ENCODE measurements at places on chromosomes 13 and 19.

GRCh38 chr19:825897-826644, 1.6 kb upstream of the AZU1 start:
- no peak for DNase-seq

GRCh38 chr19:4662812-4663211, 7.3 kb downstream of the MYDGF start:
- no peak for DNase-seq

DNA sequence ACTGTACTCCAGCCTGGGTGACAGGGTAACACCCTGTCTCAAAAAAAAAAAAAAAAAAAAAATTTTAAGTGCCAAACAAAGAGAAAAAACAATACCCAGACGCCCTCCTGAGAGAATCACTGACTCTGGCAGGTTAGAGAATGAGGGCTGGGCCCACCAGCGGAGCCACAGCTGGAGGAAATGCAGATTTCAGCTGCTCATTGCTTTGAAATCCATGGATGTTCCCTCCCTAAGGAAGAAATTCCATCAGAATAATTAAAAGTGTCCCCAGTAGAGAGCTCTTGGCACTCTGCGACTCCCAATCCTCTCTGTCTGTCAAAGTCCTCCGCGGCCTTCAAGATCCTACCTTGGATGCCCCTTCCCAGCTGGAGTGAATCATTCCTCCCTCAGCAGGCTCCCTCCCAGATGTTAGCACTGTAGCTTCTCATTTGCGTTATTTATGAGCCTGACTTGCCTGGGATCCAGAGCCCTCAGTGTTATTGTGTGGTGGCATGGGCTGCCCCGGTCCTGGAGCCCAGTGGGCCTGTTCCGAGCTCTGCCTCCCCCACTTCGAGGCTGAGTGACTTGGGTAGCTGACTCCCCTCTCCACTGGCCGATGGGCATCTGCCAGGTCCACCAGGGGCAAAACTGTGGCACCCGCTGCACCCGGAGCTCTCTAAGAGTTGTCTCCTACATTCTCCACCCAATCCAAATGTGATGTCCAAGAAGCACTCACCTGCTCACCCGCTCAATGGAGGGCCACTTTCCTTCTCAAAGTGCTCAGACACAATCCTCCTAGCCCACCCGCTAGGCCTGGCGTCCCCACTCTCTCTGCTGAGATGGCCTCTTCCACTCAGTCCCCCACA, 47.0 kb downstream of the SERP2 start:
- no peak for DNase-seq

- DNase-seq: no peak
Measured at GRCh38 chr13:112726016-112726767, 36.4 kb downstream of the ATP11A start.

DNA sequence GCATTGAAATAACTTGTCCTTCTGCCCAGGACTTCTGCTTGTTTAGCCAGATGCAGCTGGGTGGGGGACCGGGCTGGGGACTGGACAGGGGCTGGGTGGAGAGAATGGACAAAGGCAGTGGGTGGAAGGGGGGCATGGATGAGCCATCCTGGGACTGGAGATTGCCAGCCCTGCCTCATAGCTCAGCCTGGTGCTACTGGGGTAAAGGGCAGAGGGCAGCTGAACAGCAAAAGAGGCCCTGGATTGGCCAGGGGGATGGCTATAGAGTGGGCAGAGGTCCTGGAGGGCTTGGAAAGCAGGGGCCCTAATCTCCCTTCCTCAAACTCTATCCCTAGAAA, 17.7 kb upstream of the PLAUR start:
- no peak for DNase-seq

GRCh38 chr19:36182612-36183244, 30.5 kb upstream of the COX7A1 start:
- peak; percentile 9 for DNase-seq

- DNase-seq: no peak
Measured at GRCh38 chr13:89755729-89756492, 1591.6 kb upstream of the MIR17HG start.

DNA sequence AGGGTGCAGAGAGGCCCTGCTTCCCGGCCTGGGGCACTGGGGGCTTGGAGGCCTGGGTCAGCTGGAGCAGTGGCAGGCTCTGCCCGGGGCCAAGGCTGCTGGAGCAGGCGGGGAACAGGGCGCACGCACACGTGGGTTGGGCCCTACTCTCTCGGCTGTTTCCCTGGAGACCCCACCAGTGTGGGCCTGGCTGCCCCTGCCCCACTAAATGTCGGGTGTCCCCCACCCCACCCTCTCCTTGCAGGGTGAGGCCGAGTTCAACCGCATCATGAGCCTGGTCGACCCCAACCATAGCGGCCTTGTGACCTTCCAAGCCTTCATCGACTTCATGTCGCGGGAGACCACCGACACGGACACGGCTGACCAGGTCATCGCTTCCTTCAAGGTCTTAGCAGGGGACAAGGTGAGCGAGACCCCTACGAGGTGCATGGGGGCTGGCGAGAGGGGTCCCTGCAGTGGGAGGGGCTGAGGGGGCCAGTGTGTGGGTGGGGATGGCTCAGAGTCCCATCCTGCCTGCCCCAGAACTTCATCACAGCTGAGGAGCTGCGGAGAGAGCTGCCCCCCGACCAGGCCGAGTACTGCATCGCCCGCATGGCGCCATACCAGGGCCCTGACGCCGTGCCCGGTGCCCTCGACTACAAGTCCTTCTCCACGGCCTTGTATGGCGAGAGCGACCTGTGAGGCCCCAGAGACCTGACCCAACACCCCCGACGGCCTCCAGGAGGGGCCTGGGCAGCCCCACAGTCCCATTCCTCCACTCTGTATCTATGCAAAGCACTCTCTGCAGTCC, 15.3 kb downstream of the CAPN12 start:
- DNase-seq: no peak

DNA sequence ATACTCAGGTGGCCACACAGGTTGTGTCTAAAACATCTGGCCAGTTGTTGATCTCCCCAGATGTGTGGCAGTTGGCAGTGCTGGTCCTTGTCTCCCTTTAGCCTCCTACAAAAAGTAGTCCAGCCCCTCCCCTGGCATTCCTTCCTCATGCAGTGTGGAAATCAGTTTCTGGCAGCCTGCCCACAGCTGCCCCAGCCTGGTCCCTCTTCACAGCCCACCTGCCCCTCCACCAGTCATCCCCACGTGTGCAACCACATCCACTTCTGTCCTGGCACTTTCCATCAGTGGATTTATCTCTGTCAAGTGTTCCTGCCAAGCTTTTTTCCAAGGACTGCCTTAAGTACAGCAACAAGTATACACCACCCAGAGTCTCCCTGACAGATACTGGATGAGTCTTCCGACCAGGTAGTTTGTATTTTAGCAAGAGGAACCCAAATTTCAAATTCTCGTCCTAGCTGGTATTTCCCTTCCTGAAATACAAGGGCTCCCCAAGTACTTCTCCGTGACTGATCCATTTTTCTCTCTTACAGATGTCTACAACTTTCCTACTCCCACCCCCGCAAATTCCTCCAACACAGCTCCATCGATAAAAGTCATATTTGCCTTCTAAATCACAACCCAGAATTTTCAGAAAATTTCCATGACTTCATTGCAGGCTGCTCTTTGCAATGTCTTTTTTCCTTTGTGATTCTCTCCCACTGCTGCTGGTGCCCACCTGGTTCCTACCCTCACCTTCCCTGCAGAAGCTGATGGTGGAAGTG, 313.5 kb downstream of the FOXO1 start:
- DNase-seq: no peak

GRCh38 chr19:44731081-44731480, 17.4 kb upstream of the BCL3 start:
- no peak for DNase-seq

GRCh38 chr19:56840451-56841192, at the start of the genes PEG3 and ZIM2:
Gene PEG3, minus strand, starts transcription at chr19:56840726. Its CDS starts 16,071 bp downstream, at chr19:56824655.
Gene ZIM2, minus strand, starts transcription at chr19:56840726. Its CDS starts 16,449 bp downstream, at chr19:56824277.
- DNase-seq: no peak

DNA sequence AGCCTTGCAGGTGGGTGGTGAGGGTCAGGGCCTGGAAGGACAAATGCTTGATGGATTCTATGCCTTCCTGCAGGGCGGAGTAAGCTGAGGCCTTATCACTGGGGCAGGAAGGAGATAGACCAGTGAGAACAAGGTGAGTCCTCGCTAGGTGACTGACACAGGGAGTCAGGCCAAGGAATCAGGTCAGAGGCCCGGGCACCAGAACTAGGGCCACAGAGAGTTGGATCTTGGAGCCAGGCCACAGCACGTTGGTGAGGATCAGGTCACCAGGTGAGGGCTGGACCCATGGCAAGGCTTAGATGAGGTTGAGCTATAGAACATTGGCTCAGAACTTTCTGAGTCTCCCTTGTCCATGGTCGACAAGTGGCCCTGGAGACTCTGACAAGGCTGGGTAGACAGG, 328.2 kb downstream of the FOXO1 start:
- no peak for DNase-seq

DNA sequence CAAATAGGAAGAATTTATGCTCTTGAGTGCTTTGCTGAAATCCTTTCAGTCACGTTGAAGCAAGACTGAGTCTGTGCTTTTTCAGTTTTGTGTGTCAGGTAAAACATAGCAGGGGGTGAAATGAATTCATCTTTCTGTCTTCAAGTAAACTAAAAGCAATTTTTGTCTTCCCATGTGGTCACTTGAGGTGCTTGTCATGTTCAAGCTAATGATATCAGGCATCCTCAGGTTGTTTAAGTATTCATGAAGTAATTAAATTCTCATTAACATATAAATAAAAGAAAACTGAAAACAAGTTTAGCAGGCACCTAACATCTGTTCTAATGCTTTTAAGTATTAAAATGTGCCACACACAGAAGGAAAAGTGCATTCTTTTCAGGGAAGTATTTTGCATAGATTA, 2701.3 kb downstream of the PCDH9 start:
- DNase-seq: no peak

DNA sequence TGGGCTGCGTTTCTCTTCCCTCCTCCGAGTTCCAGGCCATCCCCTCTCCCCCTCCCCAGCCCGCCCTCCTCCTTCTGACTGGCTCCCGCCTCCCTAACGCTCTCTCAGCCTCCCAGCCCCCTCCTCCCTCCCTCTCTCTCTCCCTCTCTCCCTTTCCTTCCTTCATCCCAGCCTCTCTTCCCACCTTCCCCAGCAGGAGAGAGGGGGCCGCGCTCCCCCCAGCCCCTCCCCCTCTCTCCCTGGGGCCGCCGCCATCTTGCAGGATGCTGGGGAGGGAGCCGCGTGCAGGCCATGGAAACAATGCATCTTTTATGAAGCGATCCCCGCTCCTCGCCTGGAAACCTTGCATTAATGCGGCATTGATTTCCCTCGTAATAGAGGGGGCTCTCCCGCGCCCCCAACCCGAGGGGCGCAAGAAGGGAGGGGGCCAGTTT, 42.6 kb upstream of the ADGRL1 start:
- no peak for DNase-seq

DNA sequence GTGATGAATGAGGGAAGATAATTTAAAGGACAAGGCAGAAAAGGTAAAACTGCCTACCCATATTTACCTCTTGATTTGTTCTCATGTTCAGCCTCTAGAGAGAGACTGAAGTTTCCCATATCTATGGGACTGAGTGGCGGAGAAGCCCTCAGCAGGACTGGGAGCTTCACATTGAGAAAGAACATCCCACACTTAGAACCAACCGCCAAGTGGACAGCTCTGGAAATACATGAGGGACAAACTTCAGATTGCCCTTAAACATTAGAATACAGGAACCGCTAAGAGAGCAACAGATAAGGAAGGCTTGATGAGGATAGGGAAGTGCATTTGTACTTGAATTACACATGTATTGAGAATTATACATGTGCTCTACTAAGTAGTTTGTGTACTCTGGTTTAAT, 316.0 kb upstream of the MIR17HG start:
- no peak for DNase-seq

DNA sequence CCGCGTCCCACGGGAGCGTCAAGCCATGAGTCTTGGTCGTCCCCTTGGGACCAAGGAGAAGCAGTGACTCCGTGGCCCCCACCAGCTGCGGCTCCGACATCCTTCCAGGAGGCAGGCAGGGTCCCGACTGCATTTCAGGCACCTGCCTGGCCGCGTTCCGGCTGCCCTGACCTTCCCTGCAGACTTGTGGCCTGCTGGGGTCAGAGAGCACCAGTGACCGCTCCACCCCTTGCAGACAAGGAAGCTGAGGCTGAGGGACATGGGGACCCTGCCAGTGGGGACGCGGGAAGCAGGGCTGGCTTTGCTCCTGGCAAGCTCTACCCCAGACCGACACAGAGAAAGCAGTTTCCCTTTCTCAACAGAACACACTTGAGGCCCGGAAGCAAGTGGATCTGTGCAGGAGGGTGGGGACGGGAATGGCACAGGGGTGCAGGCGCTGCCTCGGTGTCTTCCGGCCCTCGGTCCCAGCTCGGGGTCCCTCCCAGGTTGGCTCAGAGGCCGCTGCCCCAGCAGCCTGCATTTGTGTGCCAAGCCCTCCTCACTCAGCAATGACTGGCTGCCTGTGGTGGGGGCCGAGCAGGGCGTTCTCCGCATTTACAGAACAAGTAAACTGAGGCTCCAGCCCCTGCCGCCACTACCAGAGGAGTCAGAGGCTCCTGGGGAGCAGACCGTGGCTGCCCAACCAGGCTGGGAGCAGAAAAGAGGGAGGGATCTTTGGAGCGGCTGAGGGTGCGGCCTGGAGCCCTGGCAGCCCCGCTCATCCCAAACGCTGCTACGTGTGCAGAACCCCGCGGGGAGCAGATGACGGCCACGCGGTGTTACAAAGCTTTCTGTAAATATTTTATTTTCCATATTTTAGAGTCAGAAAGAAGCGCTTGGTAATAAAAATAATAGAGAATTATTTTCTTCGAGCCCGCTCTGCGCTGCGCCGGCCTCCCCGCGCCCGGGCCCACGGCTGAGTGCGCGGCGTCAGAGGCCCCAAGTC, 43.9 kb downstream of the GAS6 start:
- DNase-seq: no peak

- DNase-seq: no peak
Measured at GRCh38 chr13:76175961-76176725, 540.0 kb downstream of the LMO7 start.

GRCh38 chr19:1312767-1313694, 27.4 kb downstream of the EFNA2 start:
- DNase-seq: peak; percentile 6

DNA sequence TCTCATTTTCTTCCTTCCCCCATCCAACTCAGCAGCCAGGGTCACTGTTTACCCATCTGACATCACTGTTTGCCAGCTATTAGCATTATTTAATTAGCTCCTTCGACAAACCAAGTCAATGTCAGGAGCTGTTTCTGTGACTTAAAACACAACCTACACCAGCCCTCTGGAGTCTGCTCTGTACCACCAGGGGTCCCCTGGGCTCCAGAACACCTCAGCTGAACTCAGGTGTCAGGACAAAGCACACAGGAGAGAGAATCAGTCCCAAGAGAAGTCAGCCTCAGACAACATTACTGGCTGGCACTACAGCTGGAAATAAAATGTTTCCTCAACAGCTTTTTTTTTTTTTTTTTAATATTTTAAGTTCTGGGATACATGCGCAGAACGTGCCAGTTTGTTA, 45.1 kb downstream of the DCLK1 start:
- DNase-seq: no peak

DNA sequence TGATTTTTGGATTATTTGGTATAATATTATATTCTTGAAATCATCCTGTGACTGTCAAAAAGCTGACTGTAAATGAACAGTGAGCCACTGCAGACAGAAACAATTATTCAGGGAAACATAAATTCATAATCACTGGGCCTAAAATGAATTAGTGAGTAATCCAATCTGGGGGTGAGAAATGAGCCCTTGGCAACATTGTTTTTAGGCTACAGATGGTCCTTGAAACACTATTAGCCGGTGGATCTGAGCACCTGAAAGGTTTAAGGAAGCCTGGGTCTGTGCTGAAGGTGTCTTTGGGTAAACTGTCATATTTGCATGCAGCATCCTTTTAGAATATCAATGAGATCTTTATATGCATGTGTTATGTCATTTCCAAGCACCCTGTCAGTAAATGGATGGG, 290.7 kb downstream of the ATP8A2 start:
- DNase-seq: no peak

- no peak for DNase-seq
Measured at GRCh38 chr13:34862311-34862710, 79.8 kb upstream of the NBEA start.

Measured in GM04504 (cell line).